NCI-H446 (cell line): ENCODE measurements at places on chromosomes 1 and 21.

GRCh38 chr1:119416006-119416640 lies 1.2 kb downstream of the HSD3B2 start:
- DNase-seq, result no peak

DNA sequence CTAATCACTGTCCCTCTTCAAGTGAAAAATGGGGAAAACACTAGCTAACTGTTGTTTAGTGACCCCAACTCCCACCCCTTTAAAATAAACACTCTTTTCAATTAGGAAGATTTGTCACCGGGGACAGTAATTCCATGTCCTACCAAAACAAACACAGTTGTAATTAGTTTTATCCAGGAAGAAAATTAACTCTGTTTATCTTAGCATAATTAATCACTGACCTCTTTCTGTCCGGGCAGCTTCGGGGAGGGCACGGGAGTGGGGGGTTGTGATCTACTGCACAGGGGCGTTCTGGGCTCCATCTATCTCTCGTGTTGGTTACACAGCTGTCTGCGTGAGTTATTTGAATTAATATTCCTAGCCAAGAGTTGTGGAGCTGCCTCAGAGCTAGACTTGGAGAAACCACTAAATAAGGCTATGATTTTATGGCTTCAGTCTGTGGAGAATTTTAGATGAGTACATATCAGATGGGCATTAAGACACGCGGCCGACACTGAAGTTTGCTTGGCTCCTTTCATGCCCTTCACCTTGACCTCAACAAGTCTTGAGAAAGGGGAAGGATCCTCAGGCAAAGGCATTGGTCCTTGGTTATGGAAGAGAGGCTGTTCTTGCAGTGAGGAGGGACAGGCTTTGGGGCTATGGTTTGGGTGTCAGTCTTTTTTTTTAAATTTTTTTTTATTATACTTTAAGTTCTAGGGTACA lies 102.0 kb upstream of the TRABD2B start:
- DNase-seq, result no peak

- DNase-seq, result no peak
These were observed 1.6 kb downstream of the ST6GALNAC5 start for GRCh38 chr1:76868916-76869315.

GRCh38 chr1:50570066-50570468 lies 146.8 kb upstream of the DMRTA2 start:
- no peak for DNase-seq

DNA sequence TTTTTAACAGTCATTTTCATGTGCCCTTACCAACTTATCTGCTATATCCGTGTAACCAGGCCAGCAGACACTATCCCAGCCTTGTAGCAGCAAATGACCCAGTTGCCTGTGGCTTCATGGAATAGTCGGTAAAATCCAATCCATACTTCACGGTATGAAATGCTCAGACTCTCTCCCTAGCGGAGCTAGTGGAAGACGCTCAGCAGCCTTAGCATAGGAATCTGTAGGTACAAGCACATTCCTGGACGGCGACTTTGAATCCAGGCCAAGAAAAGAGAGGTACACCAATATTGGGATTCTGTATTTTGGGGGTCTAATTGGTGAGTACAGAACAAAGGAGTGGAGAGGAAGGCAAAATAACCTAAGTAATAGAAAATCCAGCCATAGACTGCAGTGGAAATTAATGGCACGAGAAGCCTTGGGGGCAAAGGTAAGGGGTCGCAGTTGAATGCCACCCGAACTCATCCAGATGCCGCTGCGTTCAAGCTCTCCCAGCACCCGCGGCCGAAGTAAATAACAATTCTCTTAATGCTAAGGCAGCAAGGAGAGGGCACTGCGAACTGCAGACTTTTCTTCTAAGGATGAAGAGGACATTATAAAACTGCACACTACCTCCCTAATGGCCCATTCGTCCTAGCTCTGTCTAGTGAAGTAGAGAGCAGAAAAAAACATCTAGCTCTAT lies 17.7 kb upstream of the TBX15 start:
- DNase-seq, result no peak

GRCh38 chr1:152189657-152190442 lies 30.8 kb upstream of the RPTN start:
- DNase-seq, result peak; percentile 76

GRCh38 chr1:25896266-25896665 lies 10.0 kb downstream of the STMN1 start:
- DNase-seq, result no peak

GRCh38 chr1:210237479-210237878 lies 4.9 kb downstream of the SERTAD4 start:
- no peak for DNase-seq

GRCh38 chr21:45158491-45159423 lies 84.4 kb downstream of the ADARB1 start:
- no peak for DNase-seq

DNA sequence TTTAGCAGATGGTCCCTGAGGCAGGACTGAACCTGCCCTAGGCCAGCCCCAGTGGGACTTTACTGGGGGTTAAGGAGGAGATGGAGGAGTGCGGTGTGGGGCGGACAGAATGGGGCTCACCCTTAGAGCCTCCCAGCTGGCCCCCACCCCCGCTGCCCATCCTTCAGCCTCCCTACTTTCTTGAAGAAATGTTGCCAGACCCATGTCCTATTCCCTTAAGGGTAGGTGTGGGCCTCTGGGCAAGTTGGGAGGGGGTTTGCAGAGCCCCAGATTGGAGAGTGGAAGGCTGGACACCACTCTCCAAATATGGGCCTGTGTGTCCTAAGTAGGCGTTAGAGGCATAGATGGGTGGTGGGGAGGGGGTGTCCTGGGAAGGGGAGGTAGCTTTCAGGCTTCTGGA lies 19.2 kb upstream of the EPS8L3 start:
- DNase-seq, result no peak

DNA sequence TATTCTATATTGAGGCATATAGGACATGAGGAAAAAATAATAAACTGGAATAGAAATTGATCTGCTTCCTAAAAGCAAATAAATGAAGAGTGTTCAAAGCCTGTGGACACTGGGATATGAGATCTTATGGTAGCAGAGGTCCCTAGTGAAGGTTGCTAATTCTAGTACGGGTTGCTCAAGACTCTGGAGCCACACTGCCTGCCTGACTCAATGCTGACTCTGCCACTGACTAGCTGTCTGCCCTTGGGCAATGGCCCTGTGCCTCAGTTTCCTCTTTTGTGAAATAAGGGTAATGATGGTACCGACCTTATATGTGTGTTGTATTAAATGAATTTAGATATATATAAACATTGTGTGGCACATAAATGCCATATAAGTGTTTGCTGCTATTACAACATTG lies 59.0 kb upstream of the C1orf53 start:
- no peak for DNase-seq

GRCh38 chr1:21165076-21165475 lies 11.6 kb downstream of the EIF4G3 start:
- peak; percentile 24 for DNase-seq

DNA sequence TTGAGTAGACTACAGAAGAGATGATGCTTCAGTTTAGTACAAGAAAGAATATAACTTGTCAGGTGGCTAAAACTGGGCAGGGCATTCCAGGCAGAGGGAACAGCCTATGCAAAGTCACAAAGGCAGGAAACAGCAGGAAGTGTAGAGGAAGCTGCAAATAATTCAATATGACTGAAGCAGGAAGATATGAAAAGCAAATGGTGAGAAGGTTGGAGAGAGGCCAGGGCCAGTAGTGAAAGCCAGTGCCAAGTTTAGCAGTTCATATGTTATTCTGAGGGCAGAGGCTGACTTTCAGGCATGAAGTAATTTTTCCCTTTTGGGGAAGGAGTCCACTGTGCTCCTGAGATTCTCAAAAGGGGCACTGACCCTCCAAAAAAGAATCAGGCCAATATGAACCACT lies 8.0 kb upstream of the YBX1 start:
- peak; percentile 36 for DNase-seq

- DNase-seq, result no peak
These were observed 74.4 kb downstream of the CAMTA1 start for GRCh38 chr1:6859415-6860343.

DNA sequence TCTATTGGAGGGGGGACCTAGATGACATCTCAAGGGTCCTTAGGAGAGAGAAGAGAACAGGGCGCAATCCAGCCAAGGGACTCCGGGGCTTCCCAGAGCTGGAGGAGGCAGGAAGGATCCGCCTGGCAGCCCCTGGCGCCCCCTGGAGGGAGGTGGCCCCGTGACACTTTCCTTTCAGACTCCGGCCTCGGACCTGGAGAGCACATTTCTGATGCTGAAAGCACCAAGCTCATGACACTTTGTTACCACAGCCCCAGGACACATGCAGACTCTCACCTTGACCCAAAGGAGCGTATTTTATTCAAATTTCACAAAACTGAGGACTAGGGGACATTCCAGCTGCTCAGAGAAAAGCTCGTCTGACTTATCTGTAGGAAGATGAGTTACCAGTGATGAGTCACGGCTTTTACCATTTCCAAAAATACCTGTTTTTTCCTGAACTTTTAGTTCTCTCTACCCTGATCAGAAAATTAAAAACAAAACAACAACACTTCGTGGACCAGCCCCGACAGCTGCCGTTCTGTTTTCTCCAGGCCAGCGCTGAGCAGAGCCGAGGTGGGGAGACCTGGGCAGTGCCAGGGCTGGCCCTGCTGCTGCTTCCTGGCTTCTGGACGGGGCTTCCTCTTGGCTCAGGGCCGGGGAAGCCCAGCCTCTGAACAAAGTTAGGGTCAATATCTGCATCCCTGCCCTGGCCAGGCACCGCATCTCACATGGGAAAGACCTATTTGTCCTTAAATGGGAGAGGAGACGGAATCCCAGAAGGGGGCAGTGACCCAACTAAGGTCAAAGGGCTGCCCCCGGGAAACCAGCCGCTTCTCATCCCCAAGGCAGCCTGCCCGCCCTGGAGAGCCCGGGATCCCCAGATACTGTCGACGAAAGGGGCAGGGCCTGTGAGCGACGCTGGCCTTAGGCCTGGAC lies 21.6 kb upstream of the POFUT2 start:
- no peak for DNase-seq

GRCh38 chr1:110343249-110343648 lies 4.1 kb downstream of the RBM15 start:
- no peak for DNase-seq

- no peak for DNase-seq
These were observed 499 bp upstream of the SH3GLB1 start for GRCh38 chr1:86703696-86704457.

DNA sequence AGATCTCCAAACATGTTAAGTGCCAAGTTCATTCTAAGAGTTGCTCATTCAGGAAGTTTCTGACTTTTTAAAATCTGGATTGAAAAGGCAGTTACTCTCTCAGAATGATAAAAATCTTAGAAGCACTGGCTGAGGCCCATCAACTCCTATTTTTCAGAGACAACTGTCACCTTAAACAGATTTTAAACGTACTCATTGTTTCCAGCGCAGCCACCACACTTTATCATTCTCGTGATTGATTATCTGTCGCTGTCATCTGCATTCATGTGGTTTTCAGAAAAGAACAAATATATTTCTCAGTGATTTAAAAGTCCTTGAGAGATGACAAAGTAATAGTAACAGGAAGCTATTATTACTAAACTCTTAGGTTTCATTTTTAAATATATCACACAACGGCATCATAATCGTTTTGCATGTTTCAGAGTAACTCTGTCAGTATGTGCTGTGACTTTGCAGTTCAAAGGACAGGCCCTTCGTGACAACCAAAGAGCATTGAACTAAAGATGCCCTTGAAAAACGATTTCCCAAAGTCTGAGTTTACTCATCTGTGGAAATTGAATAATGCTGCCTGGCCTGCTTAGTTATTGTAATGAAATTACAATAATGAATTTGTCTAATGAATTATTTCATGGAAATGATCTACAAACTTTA lies 14.9 kb upstream of the KCNK1 start:
- no peak for DNase-seq

DNA sequence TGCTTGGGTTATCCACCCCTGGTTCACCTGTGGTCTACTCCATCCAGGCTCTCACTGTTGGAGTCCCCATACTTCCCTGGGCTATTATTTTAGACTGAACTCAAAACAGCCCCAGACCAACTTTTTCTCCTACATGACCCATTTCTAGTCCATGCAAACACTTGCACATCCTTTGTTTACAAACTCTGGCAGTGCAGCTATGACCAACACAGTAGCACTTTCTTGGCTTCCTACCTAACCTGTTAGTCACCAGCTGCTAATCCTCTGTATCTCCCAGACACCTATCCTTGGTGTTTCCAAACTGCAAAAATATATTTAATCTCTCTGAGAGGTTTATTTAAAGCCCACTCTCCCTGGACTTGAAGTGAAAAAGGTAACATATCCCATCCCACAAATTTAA lies 90.8 kb downstream of the DDAH1 start:
- no peak for DNase-seq

- no peak for DNase-seq
These were observed 77.0 kb downstream of the ZZZ3 start for GRCh38 chr1:77605246-77606026.

DNA sequence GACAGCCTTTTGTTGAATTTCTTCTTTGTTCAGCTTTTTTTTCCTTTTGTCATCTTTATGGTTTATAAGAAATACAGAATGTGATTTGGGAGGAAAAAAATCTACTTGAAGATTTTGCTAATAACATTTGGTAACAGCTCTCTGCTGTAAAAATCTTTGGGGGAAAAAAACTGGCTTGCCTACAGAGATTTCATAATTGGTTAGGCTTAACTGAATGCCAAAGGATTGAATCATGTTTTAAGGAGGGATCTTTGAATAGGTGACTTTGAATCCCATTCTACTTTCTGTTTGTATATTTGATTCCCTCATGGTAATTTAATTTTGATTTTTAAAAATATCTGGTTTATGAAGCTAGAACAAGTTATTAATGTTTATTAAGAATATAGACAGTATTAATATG lies 3.2 kb downstream of the BTF3L4 start:
- no peak for DNase-seq

GRCh38 chr21:36223451-36223850 lies 66.8 kb downstream of the DOP1B start:
- DNase-seq, result no peak

DNA sequence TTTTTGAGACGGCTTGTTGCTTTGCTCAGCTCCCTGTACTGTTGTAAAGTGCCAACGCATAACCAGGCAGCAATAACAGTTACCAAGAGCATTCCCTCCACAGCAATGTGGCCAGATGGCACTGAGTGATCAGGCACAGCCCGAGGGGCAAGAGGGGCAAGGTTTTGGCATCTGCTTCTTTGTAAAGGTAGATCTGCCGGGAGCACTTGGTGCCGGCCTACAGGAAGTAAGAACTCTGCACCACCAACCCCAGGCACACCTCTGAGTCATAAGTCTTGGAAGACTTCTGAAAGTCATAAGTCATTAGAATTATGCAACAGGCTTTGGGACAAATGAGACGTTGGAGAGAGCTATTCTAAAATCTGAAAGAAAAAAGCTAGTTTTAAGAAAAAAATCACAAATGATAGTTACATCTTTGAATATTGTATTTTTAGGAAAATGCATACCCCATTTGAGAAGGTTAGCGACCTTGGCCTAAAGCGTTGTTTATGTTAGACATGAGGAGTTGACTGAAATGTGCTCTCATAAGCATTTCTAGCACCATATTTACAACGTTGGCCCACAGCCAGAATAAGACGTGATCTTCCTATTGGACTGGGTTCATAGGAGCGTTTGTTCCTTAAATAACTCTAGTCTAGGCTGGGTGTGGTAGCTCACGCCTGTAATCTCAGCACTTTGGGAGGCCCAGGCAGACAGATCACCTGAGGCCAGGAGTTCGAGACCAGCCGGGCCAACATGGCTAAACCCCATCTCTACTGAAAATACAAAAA lies 37.7 kb upstream of the MAP10 start:
- peak; percentile 32 for DNase-seq

- DNase-seq, result no peak
These were observed 24.6 kb downstream of the RNF187 start for GRCh38 chr1:228511546-228512445.

- no peak for DNase-seq
These were observed 68.8 kb upstream of the C1orf174 start for GRCh38 chr1:3968851-3969250.

- DNase-seq, result no peak
These were observed 9.2 kb downstream of the TLCD4 start for GRCh38 chr1:95126366-95126765.
